Stimulated activated CD8-positive, alpha-beta memory T cell treated with anti-CD3 and anti-CD28 coated beads, Interleukin-12 subunit alpha, Interleukin-12 subunit beta, amount 100 ng/mL, for 4 hours (primary cell): ENCODE measurements at places on chromosomes 1 and 21.

DNA sequence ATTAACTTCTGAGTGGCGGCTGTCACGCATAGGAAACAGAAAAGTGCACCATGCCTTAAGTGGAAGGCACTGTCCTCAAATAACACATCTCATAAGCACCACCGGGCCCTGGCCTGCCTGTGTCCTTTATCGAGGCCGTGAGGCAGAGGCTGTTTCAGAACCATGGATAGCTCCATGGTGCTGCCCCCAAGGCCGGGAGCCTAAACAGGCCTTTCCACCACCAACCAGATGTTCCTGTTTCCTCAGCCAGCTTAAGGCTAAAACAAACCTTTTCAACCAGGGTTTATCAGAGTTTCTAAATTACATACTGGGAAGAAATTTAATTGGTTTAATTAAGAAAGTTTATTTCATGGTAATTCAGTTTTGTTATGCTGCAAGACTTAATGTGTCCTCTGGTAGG lies 114.4 kb downstream of the DMRTA2 start:
- DNase-seq = no peak

DNA sequence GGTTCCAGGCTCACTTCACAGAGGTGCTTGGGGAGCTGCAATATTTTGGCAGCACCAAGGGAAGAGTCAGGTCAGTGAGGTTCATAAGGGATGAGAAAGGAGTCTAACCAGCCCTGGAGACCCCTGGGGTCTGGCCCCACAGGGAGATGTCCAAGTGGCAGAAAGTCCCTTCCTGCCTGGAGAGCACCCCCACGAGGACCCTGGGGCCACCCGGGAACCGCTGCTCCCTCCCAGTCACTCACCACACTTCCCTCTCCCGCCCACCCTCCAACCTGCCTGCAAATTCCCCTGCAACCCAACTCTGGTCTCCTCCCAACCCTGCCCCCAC lies 6.5 kb upstream of the ITGB2 start:
- no peak for DNase-seq

GRCh38 chr1:57882934-57883641 lies 459.2 kb upstream of the DAB1 start:
- no peak for DNase-seq

- no peak for DNase-seq
Observed at GRCh38 chr1:200242110-200243041, 167.5 kb downstream of the ZNF281 start.

DNA sequence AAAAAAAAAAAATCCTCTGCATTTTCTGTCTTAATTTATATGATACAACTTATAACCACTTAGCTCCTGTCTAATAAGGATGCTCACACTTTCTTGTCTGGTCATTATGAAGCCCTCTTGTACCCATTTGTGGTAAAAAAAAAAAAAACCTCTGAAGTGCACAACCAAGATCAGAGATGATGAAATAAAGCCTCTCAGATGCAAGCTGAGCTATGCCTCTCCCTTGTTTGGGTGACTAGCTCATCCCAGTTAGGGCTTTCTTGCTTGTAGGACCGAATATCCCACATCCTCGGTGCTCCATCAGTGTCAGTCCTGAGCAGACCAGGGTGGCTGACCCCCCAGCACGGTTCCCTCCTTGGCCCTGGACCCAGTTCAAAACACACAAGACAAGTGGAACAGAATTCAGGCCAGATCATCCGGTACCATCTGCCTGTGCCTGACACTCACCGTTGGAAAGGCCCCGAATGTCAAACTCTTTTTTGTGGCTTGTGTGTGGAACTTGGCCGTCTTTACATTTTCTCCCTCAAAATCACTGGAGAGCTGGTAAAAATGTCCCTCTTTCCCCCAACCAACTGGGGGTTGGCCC lies 6.3 kb upstream of the SELENON start:
- no peak for DNase-seq

DNA sequence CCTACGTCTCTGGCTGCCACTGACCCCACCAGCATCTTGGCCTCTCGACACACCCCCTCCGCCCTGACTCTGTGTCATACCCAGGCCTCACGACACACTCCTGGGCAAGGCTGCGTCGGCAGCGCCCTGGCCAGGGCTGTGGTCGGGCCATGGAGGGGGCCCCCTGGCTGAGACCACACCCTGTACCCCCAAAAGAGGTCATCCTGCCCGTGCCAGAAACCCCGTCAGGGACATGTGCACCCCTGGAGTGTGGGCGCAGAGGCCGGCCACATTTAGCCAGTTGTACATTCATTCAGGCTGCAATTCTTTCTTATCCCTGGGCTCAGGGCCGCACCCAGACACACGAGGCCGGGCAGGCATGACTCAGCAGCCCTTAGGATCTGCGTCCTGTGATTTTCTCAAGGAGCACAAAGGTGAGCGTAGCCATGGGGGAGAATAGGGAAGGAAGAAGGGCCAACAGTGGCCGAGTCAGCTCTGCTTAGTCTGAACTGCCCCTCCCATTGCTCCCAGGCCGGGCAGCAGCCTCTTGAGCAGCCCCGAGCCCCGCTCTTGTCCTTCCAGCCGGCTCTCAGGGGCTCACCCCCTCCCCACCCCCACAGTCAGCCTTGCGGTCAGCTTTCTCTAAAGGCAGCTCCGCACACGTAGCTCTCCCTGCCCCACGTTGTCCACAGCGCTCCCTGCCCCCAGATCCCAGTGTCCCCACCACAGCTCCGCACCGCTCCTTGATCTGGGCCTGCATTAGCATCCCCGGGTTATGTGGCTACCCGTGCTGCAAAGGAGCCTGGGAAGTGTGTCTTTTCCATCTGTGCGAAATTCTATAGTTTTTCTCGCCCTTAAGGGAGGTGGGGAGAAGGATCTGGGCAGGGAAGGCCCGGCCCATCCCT lies 7.9 kb downstream of the CSTB start:
- no peak for DNase-seq

DNA sequence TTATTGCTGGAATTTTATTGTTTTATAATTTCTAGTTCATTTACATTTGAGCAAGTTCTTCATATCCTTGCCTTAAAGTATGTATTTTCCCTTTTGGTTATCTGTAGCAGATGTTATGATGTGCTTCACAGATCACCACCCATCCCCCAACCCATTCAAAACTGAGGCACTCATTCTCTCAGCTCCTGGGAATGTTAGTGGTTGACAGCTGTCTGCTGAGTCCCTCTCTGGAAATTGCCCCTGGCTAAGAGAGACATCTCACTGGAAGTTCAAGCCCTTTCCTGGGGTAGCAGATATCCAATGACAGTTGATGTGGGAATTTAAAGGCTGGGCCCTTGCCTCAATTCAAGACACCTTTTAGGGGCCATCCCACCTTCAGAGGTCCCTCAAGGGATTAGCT lies 4.3 kb upstream of the DPYD start:
- no peak for DNase-seq

DNA sequence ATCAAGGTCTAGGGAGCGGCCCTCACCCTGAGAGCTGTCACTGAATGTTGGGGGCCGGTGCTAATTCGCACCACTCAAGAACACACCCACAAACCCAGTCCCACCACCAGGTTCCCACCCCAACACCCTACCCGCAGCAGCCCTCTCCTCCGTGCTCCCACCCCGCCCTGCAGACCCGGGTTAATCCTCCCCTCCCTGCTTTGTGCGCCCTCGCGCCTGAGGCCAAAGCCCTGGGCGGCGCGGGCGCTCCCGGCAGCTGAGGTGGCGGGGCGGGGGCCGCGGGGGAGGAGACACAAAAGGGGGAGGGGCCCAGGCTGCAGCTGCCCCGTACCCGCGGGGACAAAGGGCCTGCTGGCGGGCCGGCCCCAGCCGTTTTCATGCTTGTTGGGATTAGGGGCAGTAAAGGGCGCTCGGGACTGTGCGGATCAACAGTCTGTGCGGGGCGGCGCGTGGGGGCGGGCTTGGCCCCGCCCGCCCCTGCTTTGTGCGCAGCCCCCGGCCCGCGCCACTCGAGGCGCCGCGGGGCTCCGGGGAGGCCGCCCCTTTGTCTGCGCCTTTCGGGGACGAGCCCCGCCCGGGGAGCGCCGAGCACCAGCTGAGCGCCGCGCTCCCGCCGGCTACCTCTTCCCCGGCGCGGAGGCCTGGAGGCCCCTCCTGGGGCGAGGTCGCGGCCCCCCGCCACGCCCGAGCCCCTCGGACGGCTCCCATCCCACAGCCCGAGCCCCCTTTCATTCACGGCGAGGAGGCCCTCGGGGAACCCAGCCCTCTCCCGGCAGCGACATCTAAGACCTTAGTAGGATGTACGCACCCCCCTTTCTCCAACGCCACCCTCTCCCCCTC lies 10.9 kb downstream of the C1orf216 start:
- DNase-seq = peak; percentile 16

DNA sequence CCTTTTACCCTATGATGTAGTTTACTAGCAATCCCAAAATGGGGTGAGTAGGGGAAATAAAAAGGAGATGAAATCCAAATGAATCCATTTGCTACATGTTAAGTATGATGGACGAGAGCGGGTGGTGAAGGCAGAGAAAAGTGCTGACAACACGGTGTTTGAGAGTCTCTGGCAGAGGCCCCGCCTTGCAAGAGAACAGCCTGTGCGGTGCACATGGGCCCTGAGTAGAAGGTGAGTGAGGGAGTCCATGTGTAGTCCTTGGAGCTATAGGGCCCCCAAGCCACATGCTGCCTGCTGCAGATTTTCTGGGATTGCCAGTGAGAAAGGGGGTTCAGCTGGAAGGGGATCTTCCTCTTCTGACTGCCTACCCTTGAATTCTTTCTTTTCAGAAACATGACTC lies 177.1 kb downstream of the TNR start:
- DNase-seq = no peak

DNA sequence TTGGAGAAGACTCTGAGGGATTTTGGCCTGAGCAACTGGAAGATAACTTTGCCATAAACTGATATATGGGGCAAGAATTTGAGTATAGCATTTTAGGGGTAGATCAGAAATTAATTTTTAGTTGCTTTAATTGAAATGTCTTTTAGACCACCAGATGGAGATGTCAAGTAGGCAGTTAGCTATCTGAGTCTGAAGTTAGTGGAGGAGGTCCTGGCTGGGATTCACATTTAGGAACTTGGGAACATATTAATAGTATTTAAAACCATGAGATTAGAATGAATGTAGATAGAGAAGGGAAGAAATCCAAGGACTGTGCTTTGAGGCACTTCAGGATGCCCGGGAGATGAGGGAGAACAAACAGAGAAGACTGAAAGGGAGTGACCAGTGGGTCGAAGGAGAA lies 32.6 kb downstream of the SLC44A3 start:
- DNase-seq = no peak

- no peak for DNase-seq
Observed at GRCh38 chr1:223784541-223784940, 61.2 kb downstream of the TP53BP2 start.

DNA sequence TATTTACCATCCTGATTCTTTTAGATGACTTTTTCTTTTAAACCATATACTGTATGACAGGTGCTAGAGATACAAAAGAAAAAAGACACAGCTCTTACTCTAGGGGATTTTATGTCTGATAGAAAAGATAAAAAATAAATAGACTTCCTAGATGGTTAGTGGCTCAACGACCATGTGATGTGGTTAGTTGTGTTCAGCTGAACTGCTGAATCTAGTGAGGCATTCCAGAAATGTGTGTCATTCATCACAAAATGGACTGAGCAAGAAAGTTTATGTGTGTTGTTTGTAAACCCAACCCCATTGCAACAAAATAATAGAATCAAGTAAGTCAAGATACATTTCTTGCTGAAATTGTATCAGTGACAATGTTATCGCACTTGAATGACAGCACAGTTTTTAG lies 205.8 kb upstream of the LYPLAL1 start:
- DNase-seq = no peak

DNA sequence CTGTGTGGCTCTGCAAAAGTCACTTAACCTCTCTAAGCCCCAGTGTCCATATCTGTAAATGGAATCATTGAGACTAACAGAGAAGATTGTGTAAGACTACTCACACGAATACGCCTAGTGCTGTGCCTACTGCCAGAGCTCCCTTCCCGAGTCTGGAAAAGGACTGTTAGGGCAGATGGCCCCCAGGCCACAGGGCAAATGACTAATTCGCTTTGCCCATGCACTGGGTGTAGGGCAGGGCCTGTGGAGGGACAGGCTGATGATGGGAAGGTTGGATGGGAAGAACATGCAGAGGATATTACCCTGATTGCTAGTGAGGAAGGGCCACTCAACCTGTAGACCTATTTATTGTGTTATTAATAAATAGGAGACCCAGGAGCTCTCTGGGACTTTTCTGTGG lies 4.2 kb upstream of the GPR61 start:
- DNase-seq = no peak

- no peak for DNase-seq
Observed at GRCh38 chr21:26130249-26130881, 40.2 kb downstream of the APP start.

GRCh38 chr1:58942759-58943191 lies 158.9 kb upstream of the JUN start:
- no peak for DNase-seq

DNA sequence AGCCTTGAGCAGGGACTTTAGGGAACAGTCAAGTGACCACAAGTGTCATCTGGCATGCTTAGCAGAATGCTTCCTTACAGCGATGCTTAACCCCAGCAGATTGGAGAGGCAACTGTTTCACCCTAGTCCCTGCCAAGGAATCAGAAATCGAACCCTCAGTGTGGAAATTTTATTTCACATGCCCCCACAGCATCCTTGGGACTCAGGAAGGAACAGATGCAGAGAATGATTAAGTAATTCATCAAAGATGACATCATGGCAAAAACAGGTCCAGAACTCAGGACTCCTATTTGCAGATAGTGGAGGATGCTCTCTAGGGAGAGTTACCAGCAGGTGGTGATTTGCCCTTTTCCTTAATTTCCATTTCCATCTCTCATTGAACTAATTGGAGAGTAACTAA lies 333.0 kb upstream of the KAZN start:
- no peak for DNase-seq

DNA sequence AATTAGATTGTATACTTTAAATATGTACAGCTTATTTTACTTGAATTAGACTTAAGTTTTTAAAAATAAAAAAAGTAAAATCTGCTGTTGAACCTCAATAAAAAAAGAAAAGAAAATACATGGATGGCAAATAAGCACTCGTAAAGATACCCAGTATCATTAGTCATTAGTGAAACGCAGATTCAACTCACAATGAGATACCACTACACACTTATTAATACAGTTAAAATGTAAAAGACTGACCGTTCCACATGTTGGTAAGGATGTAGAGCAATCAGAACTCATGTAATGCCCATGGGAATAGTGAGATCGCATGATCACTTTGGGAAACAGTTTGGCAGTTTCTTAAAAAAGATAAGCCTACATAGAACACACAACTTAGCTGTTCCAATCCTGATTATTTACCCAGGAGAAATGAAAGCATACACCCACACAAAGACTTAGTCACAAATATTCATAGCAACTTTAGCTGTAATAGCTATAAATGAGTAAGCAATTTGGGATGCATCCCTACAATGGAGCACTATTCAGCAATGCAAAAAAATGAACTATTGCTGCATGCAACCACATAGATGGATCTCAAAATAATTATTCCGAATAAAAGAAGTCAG lies 7.3 kb downstream of the SH2D1B start:
- DNase-seq = no peak

GRCh38 chr1:75719810-75720209 lies 4.7 kb upstream of the ACADM start:
- DNase-seq = no peak

GRCh38 chr1:9588551-9589143 lies at the start of gene TMEM201:
TMEM201 (plus strand) TSS chr1:9588911; CDS start chr1:9588931, 20 bp downstream.
- peak; percentile 93 for DNase-seq
